ENCODE measurements at places on chromosomes 6 and 20.

DNA sequence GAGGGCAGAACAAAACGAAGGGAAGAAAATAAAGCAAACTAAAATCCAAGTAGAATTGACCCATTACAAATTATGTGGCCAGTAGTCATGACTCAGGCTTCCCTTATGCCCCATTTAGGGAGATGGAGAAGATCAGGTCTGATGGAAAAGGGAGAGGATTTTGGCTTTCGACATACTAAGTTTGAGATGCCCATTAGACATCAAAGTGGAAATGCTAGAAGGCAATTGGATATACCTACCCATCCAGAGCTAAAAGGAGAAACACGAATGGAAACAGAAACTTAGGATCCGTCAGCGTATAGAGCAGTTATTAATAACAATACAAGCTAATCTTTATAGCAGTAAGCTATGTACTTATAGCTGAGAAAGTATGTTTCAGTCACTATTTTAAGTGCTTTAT is 4.8 kb downstream of the TRPC4AP start:
- no peak for DNase-seq

- DNase-seq = no peak
Observed at GRCh38 chr20:25064561-25065071, 6.7 kb upstream of the ACSS1 start.

DNA sequence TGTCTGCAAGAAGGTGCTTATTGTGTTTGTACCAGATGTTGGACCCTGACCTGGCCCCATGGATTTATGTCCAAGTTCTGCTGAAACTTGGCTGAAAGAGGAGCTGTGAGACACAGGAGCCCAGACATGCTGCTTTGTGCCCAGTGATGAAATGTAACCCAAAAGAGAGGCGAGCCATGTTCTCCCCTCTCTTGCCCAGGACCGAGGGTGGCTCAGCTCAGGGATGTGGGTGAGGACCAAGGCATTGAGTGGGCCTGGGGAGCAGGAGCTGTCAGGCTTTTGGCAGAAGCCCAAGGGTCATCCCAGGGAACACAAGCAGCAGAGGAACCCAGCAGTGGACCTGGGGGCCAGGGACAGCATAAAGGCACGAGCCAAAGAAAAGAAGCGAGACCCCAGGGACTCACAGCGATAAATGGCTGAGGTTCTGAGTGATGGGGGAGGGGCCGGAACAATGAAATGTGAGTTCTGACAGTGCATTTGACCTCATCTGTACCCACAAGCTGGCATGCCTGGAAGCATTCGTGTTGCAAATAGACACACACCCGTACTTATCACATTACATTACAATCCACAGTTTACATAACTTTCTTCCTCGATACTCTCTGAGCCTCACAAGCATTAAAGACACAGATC is 363.4 kb upstream of the JARID2 start:
- DNase-seq = no peak

DNA sequence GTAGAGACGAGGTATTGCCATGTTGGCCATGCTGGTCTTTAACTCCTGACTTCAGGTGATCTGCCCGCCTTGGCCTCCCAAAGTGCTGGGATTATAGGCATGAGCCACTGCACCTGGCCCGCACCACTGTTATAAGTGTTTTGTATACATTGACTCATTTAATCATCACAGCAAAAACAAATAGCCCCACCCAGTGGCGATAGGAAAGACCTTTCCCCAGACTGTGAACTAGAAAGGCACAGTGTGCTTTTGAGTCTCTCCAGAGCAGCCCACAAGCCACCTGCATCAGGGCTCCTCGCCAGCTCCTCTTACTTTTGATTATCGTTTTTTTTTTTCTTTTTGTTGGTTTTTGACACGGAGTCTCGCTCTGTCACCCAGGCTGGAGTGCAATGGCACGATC is 27.9 kb upstream of the ZFP64 start:
- DNase-seq = no peak

- no peak for DNase-seq
Observed at GRCh38 chr6:145621776-145622175, 113.5 kb downstream of the EPM2A start.

All from activated effector memory CD4-positive, alpha-beta T cell treated with Interleukin-2 at 50 U/mL for 16 hours (primary cell).